ENCODE measurements at places on chromosomes 13 and 19.

DNA sequence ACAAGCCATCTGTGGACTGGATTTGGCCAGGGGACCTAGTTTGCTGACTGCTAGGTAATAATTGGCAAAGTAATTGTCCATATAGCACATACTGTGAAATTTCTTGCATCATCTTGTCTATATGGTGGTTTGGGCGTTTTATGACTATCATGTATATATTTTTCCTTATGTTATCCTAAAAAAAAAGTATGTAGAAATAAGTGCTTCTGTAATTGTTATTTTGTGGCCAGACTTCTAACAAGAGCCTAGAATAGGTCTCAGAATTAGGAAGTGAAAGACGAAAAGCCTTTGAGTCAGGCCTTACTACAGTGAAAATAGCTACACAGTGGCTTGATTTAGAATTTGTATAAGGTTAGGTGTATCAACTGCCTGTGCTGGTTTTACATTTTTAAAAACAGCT is 4.2 kb downstream of the FNDC3A start:
- DNase-seq: no peak

GRCh38 chr19:2376784-2377519 is 16.9 kb downstream of the TMPRSS9 start:
- no peak for DNase-seq

GRCh38 chr19:11196406-11197287 is 698 bp downstream of the KANK2 start:
- no peak for DNase-seq

GRCh38 chr13:109036078-109036780 is 406.8 kb downstream of the MYO16 start:
- no peak for DNase-seq

GRCh38 chr19:45677351-45678230 is 9.6 kb downstream of the GIPR start:
- DNase-seq: no peak

DNA sequence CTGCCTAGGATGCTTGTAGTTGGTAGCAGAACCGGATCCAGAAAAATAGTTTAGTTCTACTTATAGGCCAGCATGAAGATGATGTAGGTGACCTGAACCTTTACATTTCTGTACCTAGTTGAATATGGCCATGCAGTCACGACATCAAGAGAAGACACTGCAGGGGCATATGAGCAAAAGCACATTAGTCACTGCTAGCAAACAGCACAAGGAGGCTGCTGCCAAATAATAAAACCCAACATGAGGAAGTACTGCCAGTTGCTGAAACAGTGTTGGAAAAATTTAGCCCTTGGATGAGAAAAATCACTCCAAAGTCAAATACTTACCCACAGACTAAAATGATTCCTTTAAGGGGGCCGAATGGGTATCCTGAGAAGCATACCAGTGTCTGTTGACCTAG is 20.8 kb downstream of the ERICH6B start:
- no peak for DNase-seq

DNA sequence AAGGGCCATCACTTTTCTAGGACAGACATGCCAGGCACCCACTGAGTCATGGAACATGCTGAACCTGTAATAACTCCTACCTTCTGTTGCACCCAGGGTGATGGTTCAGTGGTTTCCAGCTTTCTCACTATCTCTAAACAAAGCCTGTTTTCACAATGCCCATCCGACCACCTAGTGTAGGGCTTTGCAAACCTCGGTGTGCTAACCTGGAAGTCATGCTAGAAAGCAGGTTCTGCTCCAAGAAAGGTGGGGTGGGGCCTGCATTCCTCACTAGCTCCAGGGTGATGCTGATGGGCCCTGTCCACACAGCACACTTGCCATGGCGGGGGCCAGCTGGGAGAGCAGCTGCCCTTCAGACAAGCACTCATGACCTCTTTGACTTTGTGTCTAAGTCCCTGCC is 43.4 kb downstream of the COL4A2 start:
- DNase-seq: no peak

DNA sequence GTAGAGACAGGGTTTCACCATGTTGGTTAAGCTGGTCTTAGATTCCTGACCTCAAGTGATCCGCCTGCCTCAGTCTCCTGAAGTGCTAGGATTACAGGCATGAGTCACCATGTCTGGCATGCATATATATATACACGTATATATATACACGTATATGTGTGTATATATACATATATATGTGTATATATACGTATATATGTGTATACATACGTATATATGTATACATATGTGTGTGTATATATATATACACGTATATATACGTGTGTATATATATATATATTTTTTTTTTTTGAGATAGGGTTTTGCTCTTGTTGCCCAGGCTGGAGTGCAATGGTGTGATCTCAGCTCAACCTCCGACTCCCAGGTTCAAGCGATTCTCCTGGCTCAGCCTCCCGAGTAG is 11.9 kb downstream of the DNMT1 start:
- DNase-seq: no peak

DNA sequence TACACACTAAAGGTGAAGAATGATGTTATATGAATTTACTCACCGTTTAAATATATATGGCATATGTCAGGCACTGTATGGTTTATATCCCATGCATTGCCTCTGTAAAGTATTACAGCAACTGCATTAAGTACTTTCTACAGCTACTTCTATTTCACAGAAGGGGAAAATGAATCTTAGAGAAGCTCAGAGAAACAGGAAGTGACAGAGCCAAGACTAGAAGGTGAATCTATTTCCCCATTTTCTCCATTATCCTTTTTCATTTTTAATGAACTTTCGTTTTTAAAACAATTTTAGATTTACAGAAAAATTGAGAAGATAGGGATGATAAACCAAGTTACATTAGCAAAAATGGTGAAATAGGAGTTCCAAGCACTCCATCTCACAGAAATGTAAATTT is 863.3 kb downstream of the UQCRFS1 start:
- no peak for DNase-seq

- DNase-seq: no peak
Measured at GRCh38 chr19:21588065-21588601, 82.7 kb downstream of the ZNF429 start.

- DNase-seq: no peak
Measured at GRCh38 chr19:21626091-21626490, 120.7 kb downstream of the ZNF429 start.

- DNase-seq: no peak
Measured at GRCh38 chr13:71626421-71627117, 240.4 kb downstream of the DACH1 start.

DNA sequence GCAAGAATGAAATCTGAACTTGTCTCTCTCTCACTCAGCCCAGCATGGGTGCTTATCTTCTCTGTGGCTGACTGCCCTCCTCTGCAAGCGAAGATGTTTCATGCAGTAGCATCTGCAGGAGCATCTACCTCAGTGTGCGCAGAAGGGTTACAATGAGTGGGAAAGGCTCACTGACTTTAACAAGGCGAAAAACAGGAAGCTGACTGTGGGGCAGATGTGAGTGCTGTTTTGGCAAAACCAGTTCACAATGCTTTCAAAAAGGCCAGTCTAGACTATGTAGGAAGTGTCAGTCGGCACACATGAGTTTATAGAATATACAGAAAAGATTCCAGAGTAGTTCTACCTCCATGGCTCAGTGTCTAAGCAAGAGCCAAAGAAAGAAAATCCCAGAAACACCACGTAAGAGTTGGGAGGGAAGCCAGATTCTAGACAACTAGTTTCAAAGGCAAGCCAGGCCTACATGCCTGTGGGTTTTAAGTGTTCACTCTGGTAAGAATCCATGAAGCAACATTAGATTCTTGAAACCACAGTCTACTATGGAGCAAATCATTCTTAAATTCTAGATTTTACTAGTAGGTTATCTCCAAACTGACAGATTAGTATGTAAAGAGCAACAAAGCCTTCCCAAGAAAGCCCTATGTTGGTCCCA is 124.5 kb downstream of the ABCC4 start:
- DNase-seq: no peak

GRCh38 chr13:37257051-37257450 is 151.6 kb upstream of the CSNK1A1L start:
- no peak for DNase-seq

DNA sequence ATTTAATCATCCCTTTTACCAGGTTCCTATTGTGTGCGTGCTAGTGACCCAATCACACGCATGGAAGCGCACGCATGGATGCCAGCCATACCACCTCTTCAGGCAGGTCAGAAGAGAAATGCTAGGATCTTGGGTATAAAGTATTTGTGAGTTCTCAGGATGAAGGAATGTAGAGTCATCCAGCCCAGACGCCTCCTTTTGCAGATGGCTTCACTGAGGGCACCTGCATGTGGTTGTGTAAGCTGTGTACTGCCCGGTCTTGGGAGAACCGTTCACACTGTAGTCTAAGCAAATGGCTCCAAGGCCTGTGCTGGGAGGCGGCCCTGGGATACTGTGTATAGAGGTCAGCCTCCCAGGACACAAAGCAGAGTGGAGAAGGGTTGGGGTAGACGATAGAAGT is 7.5 kb downstream of the ARHGEF7 start:
- no peak for DNase-seq

GRCh38 chr19:17025991-17026658 is 485 bp downstream of the CPAMD8 start:
- no peak for DNase-seq

DNA sequence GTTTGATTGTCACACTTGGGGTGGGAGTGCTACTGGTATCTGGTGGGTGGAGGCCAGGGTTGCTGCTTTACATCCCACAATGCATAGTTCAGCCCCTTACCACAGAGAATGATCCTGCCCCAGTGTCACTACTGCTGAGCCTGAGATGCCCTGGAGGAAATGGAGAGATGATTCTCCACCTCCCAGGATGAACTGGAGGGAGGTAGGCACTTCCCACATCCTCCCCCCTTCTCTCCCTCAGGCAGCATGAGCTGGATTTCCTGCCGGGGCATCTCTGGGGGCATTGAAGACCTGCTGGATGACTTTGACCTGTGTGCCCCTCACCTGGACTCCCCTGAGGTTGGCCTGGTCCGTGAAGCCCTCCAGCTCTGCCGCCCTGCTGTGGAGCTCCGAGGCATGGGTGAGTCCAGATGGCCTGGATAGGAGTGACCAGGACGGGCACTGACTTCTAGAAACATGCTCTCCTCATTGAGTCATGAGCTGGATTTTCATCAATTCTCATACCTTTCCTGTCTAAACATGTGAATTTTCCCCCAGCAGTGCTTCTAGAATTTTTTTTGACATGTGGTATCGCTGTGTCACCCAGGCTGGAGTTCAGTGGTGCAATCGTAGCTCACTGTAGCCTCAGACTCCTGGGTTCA is 45.3 kb downstream of the NWD1 start:
- no peak for DNase-seq

DNA sequence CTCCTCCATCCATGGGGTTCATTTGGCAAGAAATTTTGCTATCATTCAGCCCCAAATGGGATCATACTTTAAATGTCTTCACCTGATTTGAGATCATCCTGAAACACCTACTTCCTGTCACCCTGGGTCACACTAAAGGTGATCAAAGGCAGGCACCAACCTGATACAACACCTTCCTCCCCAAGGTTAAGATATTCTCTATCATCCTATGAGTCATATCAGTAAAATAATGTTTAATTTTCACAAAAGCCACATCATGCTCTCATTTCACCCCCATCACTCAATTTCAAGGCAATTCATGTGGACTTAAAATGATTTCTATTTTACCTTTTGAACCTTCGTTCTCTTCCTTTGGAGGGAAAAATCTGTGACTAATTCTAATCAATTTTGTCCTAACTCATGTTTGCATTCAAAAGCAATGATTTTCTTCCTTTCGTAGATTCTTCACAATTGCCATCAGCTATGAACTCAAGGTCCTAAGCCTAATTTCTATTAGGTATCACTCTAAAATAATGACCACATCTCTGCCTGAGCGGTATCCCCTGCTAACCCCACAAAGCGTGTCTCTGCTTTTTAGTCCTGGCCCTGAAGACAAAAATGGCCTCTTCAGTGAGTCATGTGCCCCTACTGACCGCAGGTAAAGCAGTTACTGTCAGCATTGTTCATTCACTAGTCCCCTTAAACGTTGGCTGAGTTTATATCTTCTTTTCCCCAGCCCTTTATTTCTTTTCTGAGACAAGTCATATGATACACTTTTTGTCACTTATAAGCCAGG is 139.0 kb downstream of the SPRY2 start:
- DNase-seq: no peak

- no peak for DNase-seq
Measured at GRCh38 chr19:7915250-7916102, 846 bp downstream of the TGFBR3L start.

- no peak for DNase-seq
Measured at GRCh38 chr13:21516805-21517204, 57.7 kb upstream of the ZDHHC20 start.

DNA sequence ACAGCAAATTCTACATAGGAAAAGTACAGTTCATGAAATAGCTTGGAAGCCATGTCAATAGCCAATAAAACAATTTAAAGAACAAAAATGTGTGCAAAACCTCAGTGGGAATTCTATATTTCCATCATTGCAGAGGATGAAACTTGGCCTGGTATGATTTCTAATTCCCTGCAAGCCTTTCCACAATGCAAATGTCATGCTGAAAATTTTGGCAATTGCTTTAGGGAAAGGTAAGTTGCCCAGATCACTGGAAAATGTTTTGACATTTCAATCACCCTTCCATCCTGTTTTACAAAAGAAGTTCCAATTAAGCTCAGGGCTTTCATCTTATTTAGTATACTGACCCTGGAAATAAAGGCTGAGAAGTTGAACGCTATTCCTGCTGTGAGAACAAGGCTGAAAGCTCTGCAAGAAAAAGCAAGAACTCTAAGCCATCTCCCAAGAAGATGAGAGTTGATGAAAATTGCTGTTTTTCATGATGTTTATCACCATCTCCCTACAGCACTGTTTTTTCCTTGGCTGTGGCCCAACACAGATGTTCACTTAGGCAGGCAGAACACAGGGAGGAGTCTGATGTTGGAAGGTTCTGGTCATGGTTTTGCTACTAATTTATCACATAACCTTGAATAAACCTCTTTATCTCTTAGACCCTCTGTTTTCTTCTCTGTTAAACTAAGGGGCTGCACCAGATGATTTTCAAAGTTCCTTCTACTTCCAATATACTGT is 263.7 kb downstream of the KCTD12 start:
- no peak for DNase-seq

GRCh38 chr19:4582980-4583842 is 23.7 kb upstream of the SEMA6B start:
- no peak for DNase-seq

GRCh38 chr13:112824429-112824828 is 134.6 kb downstream of the ATP11A start:
- no peak for DNase-seq

- peak; percentile 12 for DNase-seq
Measured at GRCh38 chr19:14248578-14249011, 42.6 kb upstream of the ADGRL1 start.

DNA sequence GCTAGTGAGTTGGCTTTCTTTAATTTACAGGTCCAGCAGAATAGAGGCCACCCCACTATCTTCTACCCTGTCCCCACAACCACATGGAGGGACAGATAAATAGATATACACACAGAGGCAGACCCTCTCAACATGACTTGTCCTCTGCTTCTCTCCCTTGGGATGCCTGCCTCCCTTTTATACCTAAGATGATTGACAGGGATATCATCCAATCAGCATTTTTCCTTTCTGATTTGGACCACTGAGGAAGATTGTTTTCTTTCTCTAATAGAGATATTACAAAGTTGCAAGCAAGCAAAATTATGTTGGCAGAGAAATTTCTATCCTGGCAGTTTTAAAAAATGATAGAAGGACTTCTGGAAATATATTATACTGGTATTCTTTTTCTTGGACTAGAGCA is 35.8 kb downstream of the STOML3 start:
- no peak for DNase-seq

Measured in stimulated activated CD8-positive, alpha-beta memory T cell treated with anti-CD3 and anti-CD28 coated beads, Interleukin-4, amount 100 ng/mL, for 1 hour (primary cell).